GM13976 (cell line): ENCODE measurements at places on chromosomes 1 and 21.

DNA sequence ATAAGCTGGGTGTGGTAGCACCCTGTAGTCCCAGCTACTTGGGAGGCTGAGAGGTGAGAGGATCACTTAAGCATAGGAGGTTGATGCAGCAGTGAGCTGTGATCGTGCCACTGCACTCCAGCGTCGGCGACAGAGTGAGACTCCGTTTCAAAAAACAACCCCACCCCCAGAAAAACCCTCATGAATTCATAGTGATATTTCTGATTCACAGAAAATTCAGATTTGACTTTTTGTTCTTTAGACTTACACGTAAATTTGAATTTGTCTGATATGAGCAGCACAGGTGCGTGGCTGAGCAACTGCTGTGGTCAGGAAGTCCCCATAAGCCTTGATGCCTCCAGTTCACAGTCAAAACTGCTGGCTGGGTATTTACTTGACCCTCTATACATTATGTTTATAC is 10.0 kb upstream of the MORC3 start:
- DNase-seq, result peak; percentile 65

GRCh38 chr1:162292422-162292849 is 84.2 kb downstream of the SPATA46 start:
- DNase-seq, result no peak

DNA sequence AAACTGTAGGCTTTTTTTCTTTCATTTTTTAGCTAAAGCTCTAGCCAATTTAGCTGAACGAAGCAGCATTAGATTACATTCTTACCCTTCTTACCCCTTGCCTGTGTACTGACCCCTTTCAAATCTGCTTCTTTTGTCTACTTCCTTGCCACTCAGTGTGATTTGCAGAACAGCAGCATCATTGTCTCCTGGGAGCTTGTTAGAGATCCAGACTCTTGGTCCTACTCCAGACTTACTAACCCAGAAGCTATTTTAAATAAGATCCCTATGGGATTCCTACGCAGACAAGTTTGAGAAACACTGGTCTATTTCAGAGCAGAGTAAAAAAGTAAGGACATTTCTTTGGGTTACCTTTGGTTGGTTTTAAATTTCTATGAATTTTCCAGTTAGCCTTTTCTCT is 13.8 kb downstream of the LRRC39 start:
- no peak for DNase-seq

DNA sequence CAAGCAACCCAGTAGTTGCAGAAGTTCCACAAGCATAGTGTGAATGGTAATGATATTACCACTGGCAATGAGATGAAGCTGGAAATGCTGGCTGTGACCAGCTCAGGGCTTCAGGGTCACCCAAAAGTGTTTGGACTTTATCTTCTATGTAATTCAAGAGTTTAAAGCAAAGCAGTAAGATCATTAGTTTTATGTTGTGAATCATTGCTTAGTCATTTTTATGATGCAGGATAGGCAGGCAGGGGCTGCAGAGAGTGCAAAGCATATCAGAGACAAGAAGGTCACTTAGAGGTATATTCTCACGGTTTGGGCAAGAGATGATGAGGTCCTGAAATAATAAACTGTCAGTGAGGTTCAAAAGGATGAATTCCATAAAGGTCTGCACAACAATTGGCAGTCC is 147.4 kb downstream of the OLFM3 start:
- DNase-seq, result no peak

DNA sequence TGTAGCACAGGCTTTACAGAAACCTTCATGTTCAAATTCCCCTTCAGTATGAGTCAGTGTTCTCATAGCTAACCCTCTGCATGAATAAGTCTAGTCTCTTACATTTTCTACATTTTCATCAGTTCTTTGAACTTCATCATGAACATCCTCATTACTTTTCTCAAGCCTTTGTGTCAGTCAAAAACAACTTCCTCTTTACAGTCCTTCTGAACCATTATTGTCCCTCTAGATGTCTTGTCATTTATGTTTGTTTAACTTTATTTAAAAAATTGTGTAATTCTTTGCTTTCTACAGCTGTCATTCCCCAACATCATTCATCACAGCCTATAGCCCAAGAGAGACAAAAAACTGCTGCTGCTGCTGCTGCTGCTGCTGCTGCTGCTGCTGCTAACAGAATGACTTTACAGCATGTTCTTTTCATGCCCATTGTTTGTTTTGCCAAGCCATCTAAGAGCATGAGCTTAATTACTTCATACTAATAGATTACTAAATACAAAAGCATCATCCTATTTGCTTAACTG is 133.1 kb downstream of the LRRC40 start:
- no peak for DNase-seq
